Chondrocyte (in vitro differentiated cells): ENCODE measurements at places on chromosomes 5 and 9. TPM values are rescaled to one million over a fixed set of nuclear protein-coding genes. Genes with fewer than 3 reads are reported as not detected.

DAB2 gene
- total RNA-seq = 82.7 to 108 TPM (median 84.4 TPM) in 3 replicates

BARHL1 gene
- total RNA-seq = not detected in 3 replicates

PCA3 gene
- total RNA-seq = not detected in 3 replicates

TYRP1 gene
- total RNA-seq = 0.10 to 0.28 TPM in 2 of 3 replicates, not detected in the other

CDC20B gene
- total RNA-seq = not detected in 3 replicates

GCNT4 gene
- total RNA-seq = 0.65 to 2.6 TPM (median 2.6 TPM) in 3 replicates

- no peak for DNase-seq
These were observed 13.7 kb upstream of the CXCL14 start for GRCh38 chr5:135592312-135593045.

DNA sequence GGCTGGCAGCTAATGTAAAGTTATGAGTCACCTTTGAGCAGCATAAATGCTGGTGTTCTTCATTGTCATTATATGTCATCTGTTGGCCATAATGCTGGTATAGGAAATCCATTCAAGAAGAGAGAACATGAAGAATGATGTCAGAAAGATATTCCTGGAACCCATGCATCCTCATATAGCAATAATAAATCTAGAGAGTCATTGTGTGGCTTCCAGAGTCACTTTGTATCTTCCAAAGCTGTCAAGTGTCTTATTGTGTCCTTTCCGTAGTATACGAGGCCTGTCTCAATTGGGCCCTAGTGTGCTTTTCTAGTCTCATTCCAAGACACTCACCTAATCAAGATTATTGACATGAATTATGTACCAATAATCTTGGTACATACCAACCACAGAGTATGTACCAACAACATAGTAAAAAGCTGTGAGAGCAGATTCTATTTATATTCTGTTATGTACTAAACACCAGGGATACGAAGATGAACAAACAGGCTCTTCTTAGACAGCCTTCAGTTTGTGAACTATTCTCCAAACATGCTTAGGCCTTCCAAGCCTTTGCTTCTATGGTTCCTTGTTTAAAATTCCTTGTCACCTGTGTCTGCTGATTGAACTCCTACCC is 110.1 kb downstream of the ERCC6L2 start:
- no peak for DNase-seq

DNA sequence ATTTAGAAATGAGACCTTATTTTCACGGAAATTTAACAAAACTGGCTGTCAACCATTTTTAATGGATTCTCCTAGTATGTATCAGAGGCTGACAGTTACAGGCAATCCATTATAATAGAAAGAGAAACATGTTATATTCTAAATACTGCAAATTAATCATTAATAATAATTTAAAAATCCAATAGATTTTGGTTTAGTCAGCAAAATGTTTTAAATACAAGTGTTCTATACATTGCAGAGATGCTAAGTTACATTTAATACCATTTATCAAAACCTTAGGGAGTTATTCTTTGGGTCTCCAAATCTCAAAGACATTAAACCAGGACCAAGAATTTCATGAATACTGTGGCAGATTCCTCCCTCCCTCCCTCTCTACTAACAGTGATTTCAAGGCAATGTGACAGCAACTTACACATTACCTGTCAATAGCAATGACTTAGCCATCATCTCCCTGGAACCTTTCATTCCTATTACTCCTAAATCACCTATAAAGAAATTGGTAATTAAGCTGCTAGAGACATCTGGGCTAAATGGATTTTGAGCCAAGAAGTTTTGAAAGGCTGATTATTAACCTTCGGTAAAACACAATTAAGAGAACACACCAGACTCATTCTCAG is 768.5 kb upstream of the DMAC1 start:
- DNase-seq = no peak

- DNase-seq = no peak
These were observed 24.2 kb downstream of the KCNMB1 start for GRCh38 chr5:170365011-170365410.
